ENCODE measurements at places on chromosomes 16 and 17.

GRCh38 chr16:58793366-58793765, 59.2 kb upstream of the GOT2 start:
- DNase-seq = no peak

- DNase-seq = peak; percentile 59
Measured at GRCh38 chr17:1491443-1492248, 840 bp downstream of the MYO1C start.

GRCh38 chr17:71636644-71637043, 484.2 kb upstream of the SOX9 start:
- no peak for DNase-seq

GRCh38 chr16:84986102-84986501, 25.2 kb downstream of the ZDHHC7 start:
- DNase-seq = no peak

- no peak for DNase-seq
Measured at GRCh38 chr17:32831223-32831622, 45.7 kb downstream of the MYO1D start.

DNA sequence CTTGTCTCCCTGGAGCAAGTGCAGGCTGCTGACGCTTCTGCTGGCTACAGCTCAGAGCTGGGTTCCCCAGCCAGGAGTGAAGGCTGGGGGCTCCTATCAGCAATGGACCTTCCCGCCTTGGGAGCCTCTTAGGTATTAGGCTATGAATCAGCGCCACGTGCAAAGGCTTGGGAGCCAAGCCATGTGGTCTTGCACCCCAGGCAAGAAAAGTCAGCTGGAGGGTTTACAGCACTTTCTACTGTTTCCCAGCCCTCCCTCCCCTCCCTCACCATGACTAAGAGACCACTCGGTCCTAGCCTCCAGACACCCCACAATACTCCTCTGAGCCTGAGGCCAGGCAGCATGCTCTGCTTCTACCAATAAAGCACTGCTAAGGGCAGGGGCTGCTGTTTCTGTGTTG, 12.3 kb downstream of the EPX start:
- DNase-seq = peak; percentile 11

- peak; percentile 42 for DNase-seq
Measured at GRCh38 chr17:78185981-78186691, 716 bp downstream of the TK1 start.

GRCh38 chr17:31605761-31606160, 214.3 kb downstream of the RAB11FIP4 start:
- no peak for DNase-seq

DNA sequence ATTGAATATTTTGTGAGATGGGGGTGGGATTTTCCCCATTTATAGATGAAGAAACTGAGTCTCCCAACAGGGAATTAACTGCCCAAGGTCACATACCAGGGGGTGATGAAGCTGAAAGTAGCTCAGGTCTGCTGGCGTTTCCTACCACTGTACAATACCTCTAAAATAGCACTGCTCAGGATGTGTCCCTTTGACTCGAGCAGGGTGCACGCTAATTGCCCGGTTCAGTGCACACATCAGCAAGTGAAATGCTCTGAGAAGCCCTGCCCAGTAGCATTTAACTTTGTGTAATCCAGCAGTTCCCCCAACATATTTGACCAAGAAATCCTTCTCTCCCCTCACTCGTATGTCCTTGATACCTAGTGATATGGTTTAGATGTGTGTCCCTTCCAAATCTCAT, 50.1 kb upstream of the DDX52 start:
- DNase-seq = no peak

DNA sequence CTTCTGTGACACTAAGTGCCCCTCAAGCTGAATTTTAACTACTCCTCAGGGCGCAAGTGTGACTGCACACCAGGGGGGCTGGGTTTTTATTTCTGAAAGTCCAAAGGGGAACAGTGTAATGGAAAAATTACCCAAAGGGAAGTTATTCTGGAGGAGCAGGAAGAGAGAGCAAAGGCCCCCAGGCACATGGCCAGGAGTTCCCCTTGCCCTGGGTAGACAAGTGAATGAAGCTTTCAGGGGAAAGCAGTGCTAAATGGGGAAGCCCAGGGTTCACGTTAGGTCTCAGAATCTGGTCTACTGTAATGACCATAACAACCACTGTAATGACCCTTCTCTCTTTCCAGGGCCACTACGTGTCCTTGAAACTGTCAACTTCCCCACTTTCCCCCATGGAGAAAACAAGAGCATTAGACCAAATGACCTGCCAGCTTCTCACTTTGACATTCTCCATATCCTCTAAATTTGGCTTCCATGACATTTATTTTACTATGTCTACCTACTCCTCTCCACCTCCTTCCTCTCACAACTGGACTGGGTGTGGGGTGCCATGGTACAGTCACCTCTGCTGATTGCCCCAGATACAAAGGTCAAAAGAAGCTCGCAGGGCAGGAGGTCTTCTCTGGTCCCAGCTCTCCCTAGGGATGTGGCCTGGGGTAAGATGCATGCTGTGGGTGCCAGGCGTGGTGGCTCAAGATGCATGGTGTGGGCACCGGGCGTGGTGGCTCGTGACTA, 34.1 kb upstream of the MMP2 start:
- no peak for DNase-seq

- DNase-seq = peak; percentile 15
Measured at GRCh38 chr17:27756467-27757371, 43.6 kb downstream of the NOS2 start.

DNA sequence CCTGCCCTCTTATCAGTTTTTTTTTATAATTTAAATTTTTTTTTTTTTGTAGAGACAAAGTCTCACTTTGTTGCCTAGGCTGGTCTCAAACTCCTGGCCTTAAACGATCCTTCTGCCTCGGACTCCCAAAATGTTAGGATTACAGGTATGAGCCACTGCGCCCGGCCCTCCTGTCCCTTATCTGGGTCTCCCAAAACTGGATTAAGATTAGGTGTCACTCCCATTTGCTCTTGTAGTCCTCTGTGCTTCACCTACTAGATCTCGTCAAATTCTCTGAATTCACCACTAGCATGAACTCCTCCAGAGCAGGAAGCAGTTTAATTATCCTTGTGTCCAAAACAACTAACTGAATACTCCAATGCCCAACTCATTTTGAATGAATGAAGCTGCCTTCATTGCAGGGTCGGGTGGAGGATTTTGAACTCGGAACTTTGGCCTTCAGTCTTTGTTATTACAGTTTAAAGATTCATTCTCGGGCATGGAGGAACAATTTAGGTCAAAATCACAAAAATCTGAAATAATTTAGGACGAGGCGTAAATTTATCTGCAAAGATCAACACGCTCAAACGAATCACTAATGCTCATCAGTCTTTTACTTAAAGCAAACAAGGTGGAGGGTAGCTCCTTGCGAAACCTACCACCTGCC, 802 bp upstream of the ATXN2L start:
- no peak for DNase-seq

- peak; percentile 66 for DNase-seq
Measured at GRCh38 chr17:40471846-40472732, 28.8 kb downstream of the IGFBP4 start.

DNA sequence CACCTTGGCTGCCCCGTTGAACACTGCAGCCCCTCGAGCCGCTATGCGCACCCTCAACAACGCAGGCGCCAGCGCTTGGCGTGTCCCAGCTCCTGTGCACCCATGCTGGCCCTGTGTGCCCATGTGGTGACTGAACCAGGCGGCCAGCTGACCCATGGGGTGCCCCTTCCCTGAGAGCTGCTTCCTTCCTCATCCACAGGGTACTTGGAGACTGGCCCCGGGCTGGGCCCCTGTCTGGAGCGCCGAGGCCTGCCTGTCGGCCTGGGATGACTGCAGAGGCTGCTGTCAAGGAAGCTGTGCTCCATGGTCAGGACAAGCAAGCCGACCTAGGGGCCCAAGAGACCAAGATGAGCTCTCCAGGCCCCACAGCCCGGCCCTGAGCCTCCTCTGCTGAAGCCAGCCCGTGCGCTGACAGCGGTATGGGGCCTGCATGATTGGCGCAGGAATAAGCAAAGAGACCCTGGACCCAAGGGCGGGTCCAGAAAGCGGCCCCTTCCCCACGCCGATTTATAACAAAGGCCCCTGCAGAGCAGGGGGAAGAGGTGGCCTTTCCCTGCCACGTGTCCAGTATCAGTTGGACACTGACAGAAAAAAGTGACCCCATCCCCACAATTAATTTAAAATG, 21.6 kb upstream of the BAHCC1 start:
- DNase-seq = no peak

DNA sequence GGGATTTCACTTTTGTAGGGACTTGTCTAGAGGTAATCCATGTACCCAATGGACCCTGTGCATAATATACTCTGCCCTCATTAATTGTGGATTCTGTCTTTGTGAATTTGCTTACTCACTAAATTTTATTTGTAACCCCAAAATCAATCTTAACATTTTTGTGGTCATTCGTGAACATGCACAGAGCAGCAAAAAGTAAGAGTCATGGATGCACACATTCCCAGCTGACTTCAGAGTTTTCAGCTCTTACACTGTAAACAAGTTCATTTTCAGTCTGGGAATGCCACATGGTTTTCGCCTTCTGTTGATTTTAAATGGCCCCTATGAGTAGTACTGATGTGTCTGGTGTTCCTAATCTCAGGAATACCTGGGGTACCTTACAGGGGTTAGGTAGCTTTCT, 24.3 kb downstream of the TAC4 start:
- DNase-seq = peak; percentile 43

GRCh38 chr17:45702666-45703266, 81.4 kb upstream of the CRHR1 start:
- DNase-seq = peak; percentile 15

DNA sequence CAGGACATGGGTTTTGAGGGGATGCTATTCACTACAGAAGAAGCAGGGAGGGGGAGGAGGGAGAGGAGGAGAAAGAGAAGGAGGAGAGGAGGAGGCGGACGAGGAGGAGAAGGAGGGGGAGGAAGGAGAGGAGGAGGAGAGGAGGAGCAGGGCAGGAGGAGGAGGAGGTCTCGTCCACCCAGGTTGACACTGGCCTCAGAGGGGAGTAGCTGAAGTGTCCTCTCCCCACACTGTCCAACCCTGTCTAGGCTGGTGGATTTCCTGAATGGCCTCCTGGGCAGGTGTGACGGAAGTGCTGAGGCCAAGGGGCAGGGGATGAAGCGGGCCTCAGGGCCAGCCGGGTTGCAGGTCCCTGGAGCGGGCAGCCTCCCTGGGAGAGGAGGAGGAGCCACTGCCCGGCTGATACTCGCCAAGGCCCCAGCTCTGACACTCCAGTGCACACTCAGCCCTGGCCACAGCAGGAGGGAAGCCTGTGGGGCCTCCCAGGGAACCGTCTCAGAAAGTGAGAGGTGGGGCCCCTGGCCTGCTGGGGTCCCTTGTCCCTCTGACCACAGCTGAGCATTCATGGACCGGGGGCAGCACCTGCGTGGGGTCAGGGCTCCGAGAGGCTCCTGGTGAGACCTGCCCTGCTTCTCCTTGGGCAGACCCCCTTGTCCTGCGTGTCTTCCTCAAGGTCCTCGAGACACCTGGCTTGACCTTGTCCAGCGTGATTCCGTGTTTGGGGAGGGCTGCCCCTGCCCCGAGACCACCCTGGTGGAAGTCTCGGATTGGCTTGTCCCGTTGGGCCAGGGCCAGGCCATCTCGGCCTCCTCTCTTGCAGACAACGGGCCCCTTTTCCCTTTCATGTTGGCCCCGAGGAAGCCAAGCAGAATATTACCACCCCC, 200.6 kb upstream of the CIBAR2 start:
- DNase-seq = no peak

GRCh38 chr16:18969855-18970240, 13.9 kb upstream of the TMC7 start:
- no peak for DNase-seq

DNA sequence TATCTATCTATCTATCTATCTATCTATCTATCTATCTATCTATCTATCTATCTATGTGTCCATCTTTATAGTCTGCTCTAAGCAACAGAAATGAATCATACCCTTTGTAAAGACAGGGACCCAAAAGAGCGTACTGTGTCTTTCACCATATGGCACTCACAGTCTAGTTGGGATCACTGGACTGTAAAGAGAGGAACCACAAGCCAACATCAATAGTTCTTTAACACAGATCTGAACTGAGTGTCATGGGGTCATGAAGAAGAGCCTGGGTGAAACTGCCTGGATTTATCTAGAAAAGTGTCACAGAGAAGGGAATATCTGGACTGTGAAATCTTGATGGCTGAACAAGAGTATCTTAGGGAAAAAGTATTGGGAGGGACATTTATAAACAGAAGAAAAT, 619.1 kb upstream of the SOX9 start:
- DNase-seq = no peak

DNA sequence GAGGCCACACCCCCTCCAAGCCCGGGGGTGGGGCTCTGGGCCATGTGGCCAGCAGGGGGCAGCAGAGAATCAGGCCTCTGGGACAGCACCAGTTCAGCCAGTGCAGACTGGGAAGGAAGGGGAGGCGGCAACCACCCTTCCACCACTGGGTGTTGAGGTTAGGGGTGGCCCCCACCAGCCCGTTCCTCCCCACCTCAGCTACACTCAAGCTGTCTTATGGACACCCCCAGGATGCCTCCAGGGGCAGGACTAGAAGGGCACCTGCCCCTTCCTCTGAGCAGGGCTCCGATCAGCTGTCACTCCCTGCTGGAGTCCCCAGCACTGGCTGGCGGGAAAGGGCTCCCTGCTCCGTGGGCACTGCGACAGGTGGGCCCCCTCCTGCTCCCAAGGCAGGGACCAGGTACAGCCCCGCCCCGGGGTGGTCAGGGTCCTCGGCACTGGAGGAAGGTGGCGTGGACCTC, 21.8 kb downstream of the KATNB1 start:
- DNase-seq = peak; percentile 65

- DNase-seq = no peak
Measured at GRCh38 chr16:81782236-81782635, 3.1 kb downstream of the PLCG2 start.

DNA sequence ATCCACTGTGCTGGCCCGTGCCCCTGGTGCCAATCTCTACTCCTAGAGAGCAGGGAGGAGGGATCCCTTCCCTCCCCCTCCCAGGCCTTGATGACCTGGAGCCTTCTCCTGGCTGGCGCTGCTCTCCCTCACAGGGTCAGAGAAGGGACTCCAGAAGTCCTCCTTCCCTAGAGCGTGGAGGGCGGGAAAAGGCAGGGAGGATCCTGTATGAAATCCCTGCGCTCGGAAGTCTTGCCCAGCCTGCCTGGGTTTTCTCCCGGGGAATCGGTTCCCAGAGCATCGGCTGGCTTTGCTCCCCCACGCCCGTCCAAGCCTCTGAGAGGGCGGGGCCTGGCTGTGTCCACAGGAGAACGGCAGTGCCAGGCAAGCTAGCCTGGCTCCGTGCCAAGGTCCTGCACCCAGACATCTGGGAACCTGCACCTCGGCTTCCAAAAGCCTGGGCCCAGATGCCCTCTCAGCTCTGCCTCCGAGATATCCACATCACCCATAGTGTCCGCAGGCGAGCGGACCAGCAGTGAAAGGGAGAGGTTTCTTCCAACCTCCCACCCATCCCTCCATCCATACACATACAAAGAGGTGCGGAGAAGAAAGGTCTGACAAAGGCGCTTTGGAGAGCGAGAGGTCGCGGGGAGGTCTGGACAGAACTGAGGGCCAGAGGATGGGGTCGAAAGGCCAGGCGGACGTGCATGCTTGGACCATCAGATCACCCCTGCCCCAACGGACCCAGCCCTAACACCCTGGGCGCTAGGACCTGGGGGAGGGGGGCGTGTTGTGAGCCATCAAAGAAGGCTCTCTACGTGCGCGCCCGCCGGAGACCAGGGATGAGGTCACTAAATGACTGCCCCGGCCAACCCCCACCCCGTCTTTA, 1.1 kb downstream of the MPP2 start:
- DNase-seq = peak; percentile 74

- no peak for DNase-seq
Measured at GRCh38 chr16:67255553-67256221, 6.9 kb downstream of the SLC9A5 start.

- no peak for DNase-seq
Measured at GRCh38 chr17:32485261-32486110, 1.3 kb upstream of the CDK5R1 start.

GRCh38 chr16:53080345-53081031, 25.7 kb downstream of the CHD9 start:
- DNase-seq = peak; percentile 83
